Vagina (tissue), 2 donors: ENCODE measurements at places on chromosomes 3 and 15.

DNA sequence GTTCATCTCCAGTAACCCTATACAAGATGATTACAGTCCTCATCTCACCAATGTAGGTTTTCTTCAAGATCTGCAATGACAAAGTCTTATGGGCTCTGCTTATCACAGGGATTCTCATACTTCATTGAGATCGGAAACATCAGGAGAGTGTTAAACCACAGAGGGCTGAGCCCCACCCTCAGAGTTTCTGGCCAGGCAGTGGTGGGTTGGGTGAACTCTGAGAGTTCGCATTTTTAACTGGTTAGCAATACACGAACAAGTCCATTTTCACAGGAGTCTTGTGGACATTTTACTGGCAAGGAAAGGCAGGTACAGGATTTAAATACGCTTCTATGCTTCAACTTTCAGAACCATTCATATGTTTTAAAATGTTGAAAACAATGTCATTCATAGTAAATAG lies 366.7 kb upstream of the ROBO2 start:
- H3K27ac ChIP-seq: no peak overlapping the region
- no peaks in the 10 kb centered on the region for H3K36me3 ChIP-seq
- no peak overlapping the region for H3K4me3 ChIP-seq
- H3K27me3 ChIP-seq: no peaks in the 10 kb centered on the region
- DNase-seq: no peak
- no peaks in the 10 kb centered on the region for H3K4me1 ChIP-seq

DNA sequence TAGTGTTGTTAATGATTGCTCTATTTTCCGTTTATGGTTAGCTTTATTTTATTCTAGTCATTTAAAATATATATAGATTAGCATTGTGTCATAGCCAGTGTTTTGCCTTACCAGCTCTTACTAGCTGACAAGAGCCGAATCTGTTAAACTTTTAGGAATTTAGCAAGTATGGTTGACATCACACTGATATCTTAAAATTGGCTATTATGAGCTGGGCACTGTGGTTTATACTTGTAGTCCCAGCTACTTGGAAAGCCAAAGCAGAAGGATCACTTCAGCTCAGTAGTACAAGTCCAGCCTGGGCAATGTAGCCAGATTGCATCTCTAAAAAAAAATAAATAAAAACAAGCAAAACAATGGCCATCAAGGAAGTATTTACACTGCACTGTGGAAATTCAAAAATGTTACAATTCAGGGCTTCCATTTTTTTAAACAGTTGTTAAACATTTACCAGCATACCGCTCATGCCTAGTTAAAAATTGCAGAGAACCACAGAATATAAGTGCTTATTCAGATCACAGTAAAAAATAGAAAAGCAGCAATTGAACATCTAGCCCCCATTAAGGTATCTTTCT lies 208.4 kb upstream of the CGNL1 start:
- no peak for DNase-seq
- H3K27me3 ChIP-seq: no peaks in the 10 kb centered on the region
- no peaks in the 10 kb centered on the region for H3K36me3 ChIP-seq
- H3K4me3 ChIP-seq: no peak overlapping the region
- H3K27ac ChIP-seq: no peak overlapping the region

DNA sequence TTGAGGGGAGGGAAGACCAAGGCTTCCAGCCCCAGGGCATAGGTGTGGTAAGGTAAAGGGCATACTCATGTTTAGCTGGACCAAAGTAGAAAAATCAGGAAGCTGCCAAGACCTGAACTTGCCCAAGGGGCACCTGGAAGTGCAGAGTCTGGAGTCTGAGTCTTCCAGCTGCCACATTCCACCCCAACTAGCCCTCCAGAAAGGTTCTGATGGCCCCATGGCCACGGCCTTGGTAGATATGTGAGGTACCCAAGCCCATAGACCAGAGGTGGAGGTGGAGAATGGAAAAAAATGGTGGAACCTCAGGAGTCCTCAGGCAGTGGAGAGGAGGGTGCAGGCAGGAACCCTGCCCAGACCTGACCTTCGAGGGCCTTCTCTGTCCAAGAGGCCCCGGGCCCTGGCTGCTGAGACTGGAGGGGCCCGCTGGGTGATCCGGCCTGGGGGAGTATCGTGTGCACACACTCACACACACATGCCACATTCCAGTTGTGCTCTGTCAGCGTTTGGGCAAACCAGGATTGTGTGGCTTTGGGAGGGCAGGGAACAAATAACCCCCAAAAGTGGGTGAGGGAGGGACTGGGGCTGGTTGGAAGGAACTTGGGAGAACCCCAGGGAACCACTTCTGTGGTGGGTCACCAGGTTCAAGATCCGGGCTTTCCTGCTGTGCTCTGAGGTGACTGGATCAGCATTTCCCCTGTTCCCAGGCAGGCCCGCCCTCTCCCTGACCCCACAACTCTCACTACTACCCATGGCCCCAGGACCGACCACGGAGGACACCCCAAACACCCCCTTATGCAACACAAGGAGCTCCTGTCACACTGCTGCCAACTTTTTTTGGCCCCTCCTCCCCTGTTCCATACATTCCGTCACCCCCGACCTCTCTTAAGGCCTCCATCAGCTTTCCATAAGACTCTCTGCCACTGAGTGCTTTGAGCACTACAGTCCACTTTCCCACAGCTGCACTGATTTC lies 11.6 kb downstream of the MYL3 start:
- H3K27ac ChIP-seq: no peak overlapping the region
- H3K4me3 ChIP-seq: no peak overlapping the region
- H3K36me3 ChIP-seq: no peaks in the 10 kb centered on the region

GRCh38 chr15:101014921-101015841 lies 96.0 kb downstream of the LRRK1 start:
- no peaks in the 10 kb centered on the region for H3K4me1 ChIP-seq
- H3K4me3 ChIP-seq: no peak overlapping the region
- DNase-seq: peak; percentile 86
- no peaks in the 10 kb centered on the region for H3K36me3 ChIP-seq

DNA sequence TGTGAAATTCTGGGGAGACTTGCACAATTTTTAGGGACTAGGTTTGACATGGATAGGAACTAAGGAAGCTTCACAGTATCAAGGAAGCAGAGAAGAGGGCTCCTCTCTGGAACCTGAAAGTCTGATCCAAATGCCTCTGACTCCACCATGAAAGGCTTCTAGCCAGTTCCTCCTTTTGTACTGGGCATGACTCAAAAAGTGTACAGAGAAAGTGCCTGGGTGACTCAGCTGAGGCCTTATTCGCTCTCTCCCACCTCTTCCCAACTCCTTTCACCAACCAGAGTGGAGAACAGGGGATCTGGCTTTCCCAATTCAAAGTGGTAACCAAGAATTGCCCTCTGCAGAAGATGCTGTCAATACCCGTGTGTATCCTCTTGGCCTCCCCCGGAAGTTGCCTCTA lies 342.9 kb upstream of the PROK2 start:
- no peak overlapping the region for H3K27ac ChIP-seq
- no peaks in the 10 kb centered on the region for H3K27me3 ChIP-seq
- H3K4me3 ChIP-seq: no peak overlapping the region
- H3K4me1 ChIP-seq: peaks cover 7% of the 10 kb centered on the region

- no peaks in the 10 kb centered on the region for H3K36me3 ChIP-seq
- peak overlapping the region; percentile 86 for H3K27ac ChIP-seq
- peaks cover 5% of the 10 kb centered on the region for H3K4me1 ChIP-seq
- H3K4me3 ChIP-seq: peak overlapping the region; percentile 47
- H3K27me3 ChIP-seq: no peaks in the 10 kb centered on the region
Measured at GRCh38 chr15:40594429-40594836, 384 bp downstream of the KNL1 start.

DNA sequence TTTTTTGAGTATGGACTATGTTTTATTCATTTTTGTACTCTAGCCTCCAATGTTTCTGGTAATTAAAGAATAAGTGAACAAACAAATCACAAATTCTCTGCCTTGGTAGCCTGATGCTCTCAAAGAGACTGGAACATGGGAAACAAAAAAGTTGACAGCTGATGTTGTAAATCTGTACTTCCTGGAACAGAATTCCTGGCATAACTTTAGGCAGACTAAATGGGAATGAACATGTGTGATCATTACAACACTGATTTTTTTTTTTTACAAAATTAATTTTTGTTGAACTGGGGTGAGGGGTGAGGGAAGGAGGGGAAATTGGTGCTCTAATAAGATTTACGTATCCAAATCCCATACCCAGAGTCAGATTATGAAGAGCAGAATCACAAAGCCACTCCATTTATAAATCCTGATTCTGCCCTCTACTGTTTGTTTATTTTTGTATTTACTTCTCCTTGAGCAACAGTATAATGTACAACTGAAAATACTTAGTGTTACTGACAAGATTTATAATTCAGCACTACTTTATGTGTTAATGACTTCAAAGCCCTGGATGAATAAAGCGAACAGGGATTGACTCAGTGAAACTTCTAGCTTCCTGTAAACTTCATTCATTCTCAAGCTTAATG lies 165.0 kb downstream of the FRMD5 start:
- H3K4me1 ChIP-seq: peaks cover 4% of the 10 kb centered on the region
- no peaks in the 10 kb centered on the region for H3K36me3 ChIP-seq
- no peak overlapping the region for H3K27ac ChIP-seq
- H3K27me3 ChIP-seq: no peaks in the 10 kb centered on the region
- no peak for DNase-seq
- H3K4me3 ChIP-seq: no peak overlapping the region

DNA sequence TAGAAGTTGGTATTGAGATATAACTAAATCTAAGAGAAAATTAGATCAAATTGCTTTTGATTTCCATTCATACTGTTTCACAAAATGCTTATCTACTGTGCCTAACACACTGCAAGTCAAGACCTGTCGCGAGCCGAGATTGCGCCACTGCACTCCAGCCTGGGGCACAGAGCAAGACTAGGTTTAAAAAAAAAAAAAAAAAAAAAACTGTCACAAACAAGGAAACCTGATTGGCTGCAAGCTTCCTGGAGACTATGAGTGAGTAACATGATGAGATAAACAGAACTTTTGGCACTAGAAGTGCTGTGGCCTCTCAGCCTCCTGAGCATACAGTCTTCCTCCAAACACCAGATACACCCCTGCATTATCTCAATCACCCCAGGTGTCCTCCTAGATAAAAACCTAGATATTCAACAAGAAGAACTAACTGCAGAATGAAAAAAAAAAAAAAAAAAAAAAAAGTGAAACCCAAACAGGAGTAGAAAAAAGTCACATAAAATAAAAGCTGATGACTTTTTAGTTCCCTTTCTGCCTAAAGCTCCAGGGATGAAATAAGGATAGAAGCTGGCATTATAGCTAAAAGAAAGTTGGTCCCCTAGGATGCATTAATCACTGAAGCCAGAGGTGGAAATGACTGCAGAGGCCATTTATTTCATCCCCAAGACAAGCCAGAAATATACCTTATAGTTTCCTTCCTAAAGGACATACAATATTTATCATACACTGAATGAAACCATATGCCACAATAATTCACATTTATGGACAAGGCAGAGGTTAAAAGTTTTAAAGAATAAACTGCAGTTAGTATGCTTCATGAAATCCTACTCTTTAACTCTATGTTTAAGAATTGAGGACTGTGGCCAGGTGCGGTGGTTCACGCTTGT lies 82.4 kb downstream of the P3H2 start:
- no peak overlapping the region for H3K27ac ChIP-seq
- DNase-seq: no peak
- no peaks in the 10 kb centered on the region for H3K36me3 ChIP-seq
- peaks cover 27% of the 10 kb centered on the region for H3K4me1 ChIP-seq

DNA sequence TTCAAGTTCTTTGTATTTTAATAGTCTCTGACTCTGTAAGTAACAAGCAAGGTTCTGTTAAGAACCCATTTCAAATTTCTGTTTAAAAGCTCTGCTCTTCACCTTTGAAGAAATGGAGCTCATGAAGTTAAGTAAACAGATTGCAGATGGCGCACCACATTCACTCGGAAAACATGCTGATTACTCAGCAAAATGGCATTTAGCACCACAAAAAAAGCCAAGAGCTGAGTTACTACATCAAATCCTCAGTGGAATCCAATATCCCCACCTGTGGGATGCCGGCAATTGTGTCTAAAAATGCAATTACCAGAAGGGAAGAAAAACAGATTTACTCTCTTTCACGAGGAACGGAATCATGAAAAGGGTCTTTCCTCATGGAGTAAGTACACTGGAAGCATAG lies 758.0 kb downstream of the NTRK3 start:
- no peak for DNase-seq
- H3K27me3 ChIP-seq: no peaks in the 10 kb centered on the region
- no peak overlapping the region for H3K4me3 ChIP-seq
- no peaks in the 10 kb centered on the region for H3K4me1 ChIP-seq

DNA sequence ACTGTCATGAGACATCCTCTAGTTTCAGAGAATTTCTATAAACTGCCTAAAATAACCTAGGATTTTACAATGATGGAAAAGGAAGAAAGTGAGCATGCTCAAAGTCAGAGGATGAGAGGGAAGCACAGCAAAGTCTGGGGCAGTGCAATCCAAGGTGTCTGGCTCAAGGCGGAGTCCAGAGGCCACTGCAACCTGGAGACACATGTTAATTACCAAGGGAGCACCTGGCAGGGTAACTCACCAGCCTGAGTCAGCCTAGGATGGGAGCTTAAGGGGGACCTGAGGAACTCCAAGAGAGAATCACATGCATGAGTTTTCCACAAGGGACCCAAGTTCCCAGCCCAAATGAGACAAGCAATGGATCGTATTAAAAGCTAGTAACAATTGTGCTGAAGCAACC lies 49.8 kb downstream of the PLD1 start:
- peaks cover 25% of the 10 kb centered on the region for H3K4me1 ChIP-seq
- no peak overlapping the region for H3K4me3 ChIP-seq
- H3K27ac ChIP-seq: no peak overlapping the region
- DNase-seq: no peak

GRCh38 chr3:114803042-114803695 lies 343.9 kb downstream of the ZBTB20 start:
- DNase-seq: no peak
- no peaks in the 10 kb centered on the region for H3K4me1 ChIP-seq
- no peaks in the 10 kb centered on the region for H3K36me3 ChIP-seq
- H3K4me3 ChIP-seq: no peak overlapping the region
- H3K27me3 ChIP-seq: no peaks in the 10 kb centered on the region

DNA sequence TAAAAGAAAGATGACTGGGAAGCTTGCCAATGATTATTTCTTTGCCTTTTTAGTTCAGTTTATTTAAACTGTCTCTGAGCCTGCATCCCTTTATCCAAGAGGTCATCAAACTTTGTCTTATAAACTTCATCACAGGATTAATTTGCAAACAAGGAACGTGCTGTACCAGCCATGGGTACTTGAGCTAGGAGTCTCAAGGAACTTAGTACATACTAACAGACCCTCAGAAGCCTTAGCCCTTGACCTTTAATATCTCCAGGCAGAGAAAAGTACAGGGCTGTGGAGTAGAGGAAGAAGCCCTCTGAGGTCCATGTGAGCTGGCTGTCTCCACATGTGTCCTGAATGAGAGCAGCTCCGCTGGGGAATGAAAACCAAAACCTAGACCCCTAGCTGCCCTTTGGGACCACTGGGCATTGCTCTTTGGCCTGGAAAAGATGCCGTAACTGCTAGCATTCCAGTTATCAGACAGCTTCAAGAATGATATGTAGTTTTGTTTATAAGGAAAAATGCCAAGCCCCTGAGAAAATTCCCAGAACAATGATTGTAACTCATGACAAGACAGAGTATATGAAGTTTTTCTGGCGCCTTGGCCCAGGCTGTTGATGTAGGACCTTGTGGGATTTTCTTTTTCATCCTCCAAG lies 92.1 kb downstream of the ASB7 start:
- DNase-seq: peak; percentile 85
- H3K4me3 ChIP-seq: no peak overlapping the region
- H3K4me1 ChIP-seq: peaks cover 11% of the 10 kb centered on the region
- no peak overlapping the region for H3K27ac ChIP-seq
- no peaks in the 10 kb centered on the region for H3K27me3 ChIP-seq

- no peak for DNase-seq
- H3K36me3 ChIP-seq: no peaks in the 10 kb centered on the region
- no peaks in the 10 kb centered on the region for H3K27me3 ChIP-seq
- H3K4me3 ChIP-seq: no peak overlapping the region
- no peaks in the 10 kb centered on the region for H3K4me1 ChIP-seq
Measured at GRCh38 chr3:174685796-174686195, 173.3 kb upstream of the NAALADL2 start.
